ENCODE measurements at places on chromosomes 12 and 14. TPM values are rescaled to one million over a fixed set of nuclear protein-coding genes. Genes with fewer than 3 reads are reported as not detected.

KRT72 gene
- total RNA-seq, result 0.11 TPM

RASSF8 gene
- total RNA-seq, result 0.58 TPM

DNAH10 gene
- total RNA-seq, result 0.20 TPM

- DNase-seq, result no peak
Measured at GRCh38 chr12:66808606-66809005, 129.7 kb upstream of the GRIP1 start.

GRCh38 chr12:82730953-82731459 lies 44.3 kb downstream of the TMTC2 start:
- DNase-seq, result no peak

GRCh38 chr12:132417741-132418140 lies 72.2 kb upstream of the FBRSL1 start:
- DNase-seq, result no peak

GRCh38 chr14:45065540-45065939 lies 18.4 kb upstream of the PRPF39 start:
- DNase-seq, result no peak

- no peak for DNase-seq
Measured at GRCh38 chr14:67018720-67019119, 170.5 kb upstream of the GARIN2 start.

DNA sequence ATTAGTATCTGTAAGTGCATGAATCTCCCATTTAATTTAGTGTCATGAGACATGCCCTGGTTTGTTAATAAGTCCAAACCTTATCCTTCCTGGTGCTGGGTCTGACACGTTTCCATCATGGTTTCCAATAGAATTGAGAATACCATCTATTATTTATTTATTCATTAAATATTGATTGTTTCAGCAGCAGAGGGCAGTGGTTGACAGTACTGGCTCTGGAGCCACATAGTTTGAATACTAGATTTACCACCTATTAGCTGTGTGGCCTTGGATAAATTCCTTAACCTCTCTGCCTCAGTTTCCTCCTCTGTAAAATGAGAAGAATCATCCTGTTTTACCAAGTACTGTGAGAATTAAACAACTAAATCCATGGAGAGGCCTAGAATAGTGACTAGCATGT lies 941 bp upstream of the STAB2 start:
- no peak for DNase-seq

GRCh38 chr12:100114574-100114973 lies 28.1 kb downstream of the BLTP3B start:
- DNase-seq, result no peak

DNA sequence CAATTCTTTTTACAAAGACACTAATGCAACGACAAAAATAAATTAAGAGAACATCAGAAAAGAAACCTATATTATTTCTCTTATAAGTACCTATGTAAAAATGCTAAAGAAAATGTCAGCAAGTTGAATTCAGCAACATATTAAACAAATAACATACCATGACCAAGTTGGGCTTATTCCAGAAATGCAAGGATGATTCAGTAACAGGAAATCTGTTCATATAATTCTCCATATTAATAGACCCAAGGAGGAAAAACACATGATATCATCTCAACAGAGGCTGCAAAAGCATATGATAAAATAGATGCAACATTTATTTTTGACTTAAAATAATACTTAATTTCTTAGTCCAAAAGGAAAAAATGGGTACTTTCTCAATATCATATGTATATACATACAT lies 25.1 kb upstream of the GPHB5 start:
- DNase-seq, result no peak

DNA sequence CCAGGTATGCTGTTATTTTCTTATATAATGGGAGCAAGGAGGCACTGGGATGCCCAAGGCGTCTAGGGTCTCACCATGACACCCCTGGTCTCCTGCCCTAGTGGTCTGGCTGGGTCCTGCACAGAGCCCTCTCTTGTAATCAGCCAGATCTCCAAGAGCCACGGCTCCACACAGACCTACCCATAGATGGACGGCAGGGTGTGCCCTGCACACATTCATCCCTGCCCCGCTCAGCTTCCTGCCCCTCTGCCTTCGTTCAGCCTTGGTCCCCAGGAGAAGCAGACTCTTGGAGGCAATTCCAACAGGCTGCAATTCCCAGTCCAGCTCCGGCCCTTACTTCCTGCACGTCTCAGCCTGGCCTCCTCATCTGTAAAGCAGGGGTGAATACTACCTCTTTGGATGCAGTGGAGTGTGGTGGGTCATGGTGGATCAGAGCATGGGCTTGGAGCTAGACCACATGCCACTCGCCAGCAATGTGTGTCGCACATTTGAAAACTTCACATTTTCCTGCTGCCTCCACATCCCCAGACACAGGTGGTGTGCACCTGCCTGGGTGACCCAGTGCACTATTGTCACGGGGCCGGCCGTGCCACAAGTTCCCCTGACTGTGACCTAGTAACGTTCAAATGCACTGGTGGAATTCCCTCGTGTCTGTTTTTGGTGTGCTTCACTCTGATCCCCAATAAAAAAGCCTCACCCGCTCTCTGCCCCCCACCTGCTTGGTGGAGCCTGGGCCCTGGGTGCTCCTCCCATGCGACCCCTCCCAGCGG lies 171.1 kb upstream of the PRMT8 start:
- no peak for DNase-seq

Measured in activated T-cell treated with anti-CD3 and anti-CD28 coated beads, Interleukin-2, amount 50 U/mL, for 4 hours (primary cell).